Thymus (tissue), 14 donors: ENCODE measurements at places on chromosomes 5 and 9.

GRCh38 chr5:174324680-174325079, 279.2 kb downstream of the NSG2 start:
- H3K4me1 ChIP-seq, result no peaks in the 10 kb centered on the region
- DNase-seq, result no peak
- H3K4me3 ChIP-seq, result no peak overlapping the region
- H3K27me3 ChIP-seq, result peaks cover 2% of the 10 kb centered on the region
- H3K27ac ChIP-seq, result no peak overlapping the region
- H3K36me3 ChIP-seq, result no peaks in the 10 kb centered on the region

- no peaks in the 10 kb centered on the region for H3K4me1 ChIP-seq
- no peaks in the 10 kb centered on the region for H3K36me3 ChIP-seq
- no peak overlapping the region for H3K4me3 ChIP-seq
- DNase-seq, result no peak
- H3K27me3 ChIP-seq, result no peaks in the 10 kb centered on the region
These were observed 57.2 kb downstream of the ELAVL2 start for GRCh38 chr9:23768861-23769260.

DNA sequence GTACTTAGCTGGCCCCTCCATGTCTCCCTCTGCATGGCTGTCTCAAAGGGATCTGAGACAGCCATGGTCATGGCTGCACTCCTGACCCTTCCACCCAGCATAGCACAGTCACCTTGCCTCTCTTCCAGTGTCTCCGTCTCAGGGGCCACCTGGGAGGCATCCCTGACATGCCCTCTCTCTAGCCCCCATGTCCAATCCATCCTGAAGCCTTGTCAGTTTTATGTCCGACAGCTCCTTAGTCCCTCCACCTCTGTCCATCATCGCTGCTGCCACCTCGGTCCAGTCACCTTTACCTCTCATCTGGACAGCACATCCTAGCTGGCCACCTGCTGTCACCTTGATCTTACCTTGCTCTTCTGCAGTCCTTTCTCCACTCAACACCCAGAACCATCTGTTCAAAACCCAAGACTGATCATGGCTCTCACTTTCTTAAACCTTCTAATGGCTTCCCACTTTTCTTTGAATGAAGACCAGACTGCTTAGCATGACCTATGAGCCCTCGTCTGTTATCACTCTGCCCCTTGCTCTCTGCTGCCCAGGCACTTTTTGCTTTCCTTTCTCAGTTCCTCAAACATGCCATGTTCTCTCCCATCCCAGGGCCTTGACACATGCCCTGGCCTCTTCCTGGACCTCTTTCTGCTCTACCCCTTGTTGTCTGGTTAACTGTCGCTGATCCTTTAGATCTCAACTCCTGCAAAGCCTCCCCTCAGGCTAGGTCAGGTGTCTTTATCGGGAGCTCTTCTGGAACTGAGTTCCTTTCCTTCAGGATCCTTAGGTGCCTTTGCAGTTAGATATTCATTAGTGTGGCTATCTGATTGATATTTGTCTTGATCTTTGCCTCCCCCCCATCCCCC, 181.8 kb upstream of the PITX1 start:
- no peaks in the 10 kb centered on the region for H3K4me1 ChIP-seq
- no peak overlapping the region for H3K27ac ChIP-seq
- no peaks in the 10 kb centered on the region for H3K36me3 ChIP-seq
- no peaks in the 10 kb centered on the region for H3K27me3 ChIP-seq

DNA sequence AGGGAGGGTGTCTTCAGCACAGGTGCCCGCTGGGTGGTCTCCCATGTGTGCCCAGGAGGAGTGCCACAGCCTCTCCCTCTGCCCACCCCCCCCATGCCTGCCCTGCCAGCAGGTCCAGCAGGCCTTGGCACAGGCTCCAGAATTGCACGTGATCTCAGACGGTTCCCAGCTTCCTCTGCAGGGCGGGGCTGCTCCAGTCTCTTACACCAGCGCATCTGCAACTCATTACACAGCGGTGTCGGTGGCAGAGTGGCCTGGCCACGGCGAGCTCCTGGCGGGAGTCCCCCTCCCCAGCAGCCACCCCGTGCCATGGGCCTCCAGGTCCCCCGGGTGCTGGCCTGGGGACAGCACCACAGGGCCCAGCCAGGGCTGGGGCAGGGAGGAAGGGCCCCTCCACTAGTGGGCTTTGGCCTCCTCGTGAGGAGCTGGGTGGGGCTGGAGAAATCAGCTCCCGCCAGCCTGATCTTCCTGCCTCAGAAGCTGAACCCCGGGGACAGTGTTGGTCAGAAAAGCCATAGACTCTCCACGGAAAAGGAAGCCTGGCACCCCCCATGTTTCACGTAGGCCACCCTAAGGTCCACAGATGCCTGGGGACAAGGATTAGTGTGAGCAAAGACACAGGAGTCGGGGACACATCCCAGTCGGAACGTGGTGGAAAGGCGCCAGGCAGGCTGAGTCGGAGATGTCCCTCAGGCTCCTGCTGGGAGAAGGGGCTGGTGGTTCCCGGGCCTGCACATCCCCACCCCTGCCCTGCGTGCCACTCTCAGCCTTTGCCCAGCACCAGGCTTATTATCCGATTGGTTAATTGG, 40.2 kb downstream of the RXRA start:
- H3K4me3 ChIP-seq, result no peak overlapping the region
- no peaks in the 10 kb centered on the region for H3K36me3 ChIP-seq
- peaks cover 3% of the 10 kb centered on the region for H3K4me1 ChIP-seq
- no peaks in the 10 kb centered on the region for H3K27me3 ChIP-seq
- DNase-seq, result no peak
- H3K27ac ChIP-seq, result no peak overlapping the region
